NCI-H146 (cell line): ENCODE measurements at places on chromosomes 11 and 22.

GRCh38 chr11:68206211-68206610 is 6.9 kb downstream of the KMT5B start:
- DNase-seq = peak; percentile 43

GRCh38 chr11:62607714-62608113 is 4.9 kb downstream of the EML3 start:
- DNase-seq = no peak

DNA sequence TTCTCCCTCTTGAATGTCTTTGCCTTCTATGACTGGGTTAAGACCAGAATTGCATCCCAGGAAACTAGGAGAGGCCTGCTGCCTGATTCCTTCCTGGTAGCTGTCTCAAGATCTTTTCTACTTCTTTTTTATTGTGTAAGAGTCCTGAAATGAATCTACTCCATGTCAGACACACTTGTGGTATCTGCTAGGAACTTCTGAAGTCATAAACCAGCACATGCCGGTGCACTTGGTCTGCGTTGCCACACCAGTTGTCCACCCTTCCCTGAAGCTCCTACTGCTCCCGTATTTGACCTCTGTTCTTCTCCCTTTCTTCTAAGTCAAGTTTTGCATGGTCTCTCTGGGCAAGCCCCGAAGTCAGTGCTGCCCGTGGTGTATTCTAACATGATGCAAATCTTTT is 644.2 kb downstream of the ETS1 start:
- DNase-seq = no peak

GRCh38 chr22:31477329-31477728 is 12.3 kb downstream of the EIF4ENIF1 start:
- no peak for DNase-seq

- no peak for DNase-seq
Observed at GRCh38 chr11:12678991-12679390, 4.8 kb downstream of the TEAD1 start.

DNA sequence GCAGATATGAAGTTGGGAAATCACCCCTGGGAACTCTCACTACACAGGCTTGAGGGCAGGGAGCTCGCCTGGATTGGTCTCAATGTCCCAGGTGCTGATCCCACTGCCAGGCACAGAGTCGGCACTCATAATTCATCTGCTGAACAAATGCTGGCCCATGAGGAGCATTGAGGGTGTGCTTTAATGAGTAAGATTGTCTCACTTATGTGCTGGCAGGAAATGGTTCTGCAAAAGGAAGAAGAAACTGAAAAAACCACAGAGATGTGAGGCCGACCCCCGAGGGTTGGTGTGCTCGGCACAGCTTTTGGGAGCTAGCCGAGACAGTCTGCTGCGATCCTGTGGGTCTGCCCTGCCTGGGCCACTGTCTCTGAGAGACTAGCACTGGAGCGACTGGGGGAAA is 9.4 kb downstream of the PLAAT2 start:
- DNase-seq = no peak

- DNase-seq = no peak
Observed at GRCh38 chr11:116693102-116693570, 79.7 kb downstream of the BUD13 start.

DNA sequence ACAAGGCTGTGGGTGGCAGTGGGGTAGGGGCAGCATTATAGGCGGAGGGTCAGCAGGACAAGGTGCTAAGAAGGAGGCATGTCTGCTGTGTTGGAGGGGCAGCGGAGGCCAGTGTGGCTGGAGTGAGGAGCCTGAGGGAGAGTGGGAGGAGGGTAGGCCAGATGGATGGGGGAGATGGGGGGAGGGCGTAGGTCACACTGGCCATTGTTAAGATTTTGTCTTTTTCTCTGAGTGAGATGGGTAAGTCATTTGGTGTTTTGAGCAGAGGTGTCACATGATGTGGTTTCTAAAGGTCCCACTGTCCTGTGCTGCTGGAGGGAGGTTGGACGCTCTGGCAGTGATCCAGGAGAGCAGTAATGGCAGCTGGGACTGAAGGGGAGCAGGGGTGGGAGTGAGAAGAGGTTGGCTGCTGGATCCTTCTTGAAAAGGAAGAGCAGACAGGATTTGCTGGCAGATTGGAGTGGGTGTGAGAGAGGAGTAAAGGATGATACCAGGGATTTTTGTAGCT is 9.8 kb downstream of the PPP6R3 start:
- no peak for DNase-seq

DNA sequence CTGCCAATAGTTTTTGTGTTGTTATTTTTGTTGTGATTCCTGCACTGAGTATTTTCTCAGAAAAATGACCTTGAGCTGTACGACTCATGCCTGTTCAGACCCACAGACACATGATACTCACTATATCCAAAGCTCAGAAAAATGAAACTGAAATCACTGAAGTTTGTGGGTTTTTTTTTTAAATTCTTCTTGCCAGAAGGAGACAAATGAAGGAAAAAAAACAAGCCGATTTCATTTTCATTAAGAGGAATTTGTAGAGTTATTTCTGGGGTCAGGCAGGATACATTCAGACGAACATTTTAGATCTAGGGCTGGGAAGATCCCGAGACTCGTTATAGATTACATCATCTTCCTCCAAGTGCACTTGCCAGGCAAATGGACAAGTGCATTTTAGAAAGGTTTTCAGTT is 60.4 kb downstream of the BMAL1 start:
- no peak for DNase-seq

- no peak for DNase-seq
Observed at GRCh38 chr11:34313099-34313517, 44.7 kb downstream of the ABTB2 start.

- no peak for DNase-seq
Observed at GRCh38 chr11:35277827-35278226, 138.9 kb downstream of the CD44 start.

DNA sequence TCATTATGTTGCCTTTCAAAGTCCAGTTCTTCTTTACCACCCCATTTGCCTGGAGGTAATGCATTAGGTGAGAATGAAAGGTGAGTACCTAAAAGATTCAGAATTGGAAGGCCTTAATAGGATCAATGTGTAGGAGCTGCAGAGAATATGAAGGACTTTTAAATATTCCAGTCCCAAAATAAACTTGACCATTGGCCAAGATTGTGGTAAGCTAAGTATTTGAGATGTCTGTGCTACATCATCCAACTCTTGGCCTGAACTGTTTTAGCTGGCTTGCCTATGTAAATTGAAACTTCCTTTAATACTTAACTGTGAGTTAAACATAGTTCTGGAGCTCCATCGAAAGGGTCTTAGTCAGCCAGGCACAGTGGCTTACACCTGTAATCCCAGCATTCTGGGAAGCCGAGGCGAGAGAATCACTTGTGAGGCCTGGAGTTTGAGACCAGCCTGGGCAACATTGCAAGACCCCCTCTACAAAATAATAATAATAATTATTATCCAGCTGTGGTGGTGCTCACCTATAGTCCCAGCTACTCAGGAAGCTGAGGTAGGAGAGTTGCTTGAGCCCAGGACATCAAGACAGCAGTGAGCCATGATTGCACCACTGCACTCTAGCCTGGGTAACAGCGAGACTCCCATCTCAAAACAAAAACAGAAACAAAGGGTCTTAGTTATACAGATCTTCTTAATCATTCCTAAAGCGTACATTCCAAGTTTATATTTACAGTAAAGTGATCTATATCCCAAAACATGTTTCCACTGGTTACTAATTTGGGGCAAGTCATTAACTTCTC is 29.8 kb downstream of the MTMR3 start:
- DNase-seq = no peak
